ENCODE measurements at places on chromosomes 4 and X. TPM values are rescaled to one million over a fixed set of nuclear protein-coding genes. Genes with fewer than 3 reads are reported as not detected.

The CTAG2 gene
- total RNA-seq = 1.2 TPM

The PPP2R2C gene
- 3.9 TPM for total RNA-seq

The IL13RA1 gene
- 54.1 TPM for total RNA-seq

The MAGEA2 gene
- not detected for total RNA-seq

The SPOCK3 gene
- total RNA-seq = not detected

The NDP gene
- 0.51 TPM for total RNA-seq

Data from posterior vena cava (tissue), 2 donors.